Right atrium auricular region (tissue), 2 donors: ENCODE measurements at places on chromosomes 1 and 21.

DNA sequence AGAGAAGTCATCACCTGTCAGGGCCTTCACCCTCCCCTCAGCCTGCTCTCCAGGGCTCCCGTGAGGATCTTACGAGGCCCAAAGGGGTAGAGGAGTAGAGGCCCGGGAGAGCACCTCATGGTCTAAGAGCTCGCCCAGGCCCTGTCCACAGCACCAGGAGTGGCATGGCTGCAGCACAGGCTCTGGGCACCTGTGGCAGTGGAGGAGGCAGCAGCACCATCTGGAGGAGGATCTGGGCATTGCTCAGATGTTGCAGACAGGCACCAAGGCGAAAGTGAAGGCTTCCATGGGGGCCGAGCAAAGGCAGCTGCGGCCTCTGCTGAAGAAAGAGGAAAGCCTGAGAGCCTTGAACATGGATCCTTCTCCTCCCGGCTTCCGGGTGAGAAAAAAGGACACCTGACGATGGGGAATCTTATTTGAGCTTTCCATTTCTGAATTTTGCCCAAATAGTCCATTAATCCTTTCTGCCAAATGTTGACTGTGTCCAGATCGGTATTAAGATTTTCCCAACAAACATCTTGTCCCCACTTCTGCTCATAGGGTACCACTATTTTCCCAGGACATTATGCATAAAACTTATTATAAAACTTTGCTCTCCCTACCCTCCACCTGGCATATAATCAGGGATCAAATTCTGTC is 604.7 kb downstream of the PTPRC start:
- no peak for DNase-seq

DNA sequence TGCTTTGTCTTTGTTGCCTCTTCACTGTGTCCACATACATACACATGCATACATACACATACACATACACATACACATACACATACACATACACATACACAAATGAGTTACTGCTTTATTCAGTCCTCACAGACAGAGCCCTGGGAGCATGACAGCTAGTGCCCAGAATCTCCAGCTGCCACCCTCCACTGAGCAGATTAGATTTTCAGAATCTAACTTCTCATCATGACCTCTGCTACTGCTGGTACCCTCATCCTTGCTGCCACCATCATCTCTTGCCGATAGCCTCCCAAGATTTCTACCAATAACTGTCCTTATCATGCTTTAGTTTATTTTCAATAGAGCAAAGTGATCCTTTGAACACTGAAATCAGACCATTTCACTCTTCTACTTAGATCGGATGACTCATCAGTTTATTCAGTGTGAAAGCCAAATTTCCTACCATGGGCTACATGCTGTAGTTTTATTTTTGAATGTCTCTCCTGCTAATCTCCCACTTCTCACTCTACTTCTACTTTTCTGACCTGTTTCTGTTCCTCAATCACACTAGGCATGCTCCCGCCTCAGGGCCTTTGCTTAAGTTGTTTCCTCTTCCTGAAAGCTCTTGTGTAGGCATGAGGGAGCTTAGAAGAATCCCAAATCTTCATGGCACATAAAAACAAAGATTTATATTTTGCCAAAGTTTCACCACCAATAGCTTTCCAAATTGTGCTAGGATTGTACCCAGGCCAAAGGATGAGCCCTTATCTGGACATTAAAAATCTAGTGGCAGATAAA is 43.0 kb downstream of the ATP6V1G3 start:
- DNase-seq: no peak

DNA sequence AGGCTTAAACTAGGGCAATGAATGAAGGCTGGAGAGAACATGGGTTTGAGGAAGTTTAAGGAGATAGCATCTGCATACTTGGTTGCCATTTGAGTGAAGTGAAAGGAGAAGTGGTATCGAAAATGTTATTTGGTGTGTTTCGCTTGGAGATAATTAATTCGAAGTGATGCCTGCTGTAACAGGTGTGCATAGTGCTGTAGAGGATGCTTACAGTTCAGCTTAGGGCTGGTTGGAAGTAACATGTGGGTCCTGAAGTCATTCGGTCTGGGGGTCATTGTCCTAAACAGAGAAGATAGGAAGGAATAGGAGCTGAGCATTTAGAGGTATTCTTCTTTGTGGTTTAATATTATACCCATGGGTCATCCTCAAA is 301 bp upstream of the NUDT17 start:
- DNase-seq: no peak

- no peak for DNase-seq
Measured at GRCh38 chr1:194055536-194055935, 869.1 kb upstream of the B3GALT2 start.
